Stimulated activated CD4-positive, alpha-beta T cell treated with anti-CD3 and anti-CD28 coated beads, Interleukin-15, amount 100 ng/mL, for 1 hour (primary cell): ENCODE measurements at places on chromosomes 3 and 15.
A peak's percentile ranks its signal among the peaks of the same experiment; 100 is the strongest.

GRCh38 chr3:114711321-114711886, 417.6 kb downstream of the TIGIT start:
- no peak for DNase-seq

DNA sequence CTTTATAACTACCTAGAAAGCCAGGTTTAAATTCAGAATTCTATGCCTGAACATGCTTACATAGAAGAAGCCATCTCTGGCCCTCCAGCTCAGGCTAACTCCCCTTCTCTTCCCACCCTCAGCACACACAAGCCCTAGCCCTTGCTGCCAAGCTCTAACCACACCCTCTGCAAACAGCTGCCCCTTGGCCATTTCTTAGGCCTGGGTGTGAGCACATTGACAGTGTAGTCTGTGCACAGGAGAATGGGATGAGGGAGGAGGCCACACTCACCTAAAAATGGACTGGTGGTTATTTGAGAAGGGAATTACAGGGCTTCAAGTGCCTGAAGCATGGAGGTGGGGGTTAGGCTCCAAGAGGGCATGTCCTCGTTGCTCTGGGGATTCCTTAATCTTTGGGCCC, 42.3 kb upstream of the SLC25A36 start:
- DNase-seq: no peak

DNA sequence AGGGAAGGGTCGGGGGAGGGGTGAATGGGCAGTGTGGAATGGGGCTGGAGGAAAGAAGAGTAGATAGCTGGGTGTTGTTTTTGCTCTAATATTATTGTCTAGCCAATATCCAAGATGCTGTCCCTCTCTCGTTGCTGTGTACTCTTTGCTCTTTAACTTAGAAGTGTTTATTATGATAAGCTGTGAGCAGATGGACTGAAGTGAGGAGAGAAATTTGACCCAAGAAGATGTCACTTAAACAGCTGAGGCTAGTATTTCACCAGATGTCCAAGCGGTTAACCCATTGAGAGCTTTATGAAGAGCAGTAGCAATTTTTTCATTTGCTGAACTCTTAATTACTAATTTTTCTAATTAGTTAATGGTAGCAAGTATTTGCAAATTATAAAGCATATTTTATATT, 212.2 kb upstream of the TP63 start:
- no peak for DNase-seq

DNA sequence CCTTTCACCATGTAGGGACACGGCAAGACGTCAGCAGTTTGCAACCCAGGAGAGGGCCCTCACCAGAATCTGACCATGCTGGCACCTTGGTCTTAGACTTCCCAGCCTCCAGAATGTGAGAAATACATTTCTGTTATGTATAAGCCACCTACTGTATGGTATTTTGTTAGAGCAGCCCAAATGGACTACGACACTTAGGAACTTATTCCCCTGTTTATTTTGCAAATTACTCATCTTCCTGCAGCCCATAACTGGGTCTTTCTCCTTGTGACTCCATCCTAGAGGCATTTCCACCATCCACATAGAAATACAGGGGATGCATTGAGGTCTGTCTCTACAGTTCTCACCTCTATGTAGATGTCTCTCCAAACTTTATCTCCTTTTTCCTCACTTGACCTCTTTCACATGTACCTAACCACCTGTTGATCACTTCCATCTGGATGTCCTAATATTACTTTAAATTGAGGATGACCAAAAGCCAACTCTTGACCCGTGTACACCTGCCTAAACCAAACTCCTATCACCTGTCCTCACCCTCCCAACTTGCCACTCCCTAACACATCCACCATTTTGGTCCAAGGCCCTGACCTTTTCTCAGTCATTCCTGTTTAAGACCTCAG, 406.0 kb upstream of the WNT5A start:
- DNase-seq: no peak

- DNase-seq: no peak
These were observed 272.2 kb upstream of the RARB start for GRCh38 chr3:25155652-25156471.

- no peak for DNase-seq
These were observed 580.1 kb downstream of the ROBO2 start for GRCh38 chr3:77620009-77620408.

DNA sequence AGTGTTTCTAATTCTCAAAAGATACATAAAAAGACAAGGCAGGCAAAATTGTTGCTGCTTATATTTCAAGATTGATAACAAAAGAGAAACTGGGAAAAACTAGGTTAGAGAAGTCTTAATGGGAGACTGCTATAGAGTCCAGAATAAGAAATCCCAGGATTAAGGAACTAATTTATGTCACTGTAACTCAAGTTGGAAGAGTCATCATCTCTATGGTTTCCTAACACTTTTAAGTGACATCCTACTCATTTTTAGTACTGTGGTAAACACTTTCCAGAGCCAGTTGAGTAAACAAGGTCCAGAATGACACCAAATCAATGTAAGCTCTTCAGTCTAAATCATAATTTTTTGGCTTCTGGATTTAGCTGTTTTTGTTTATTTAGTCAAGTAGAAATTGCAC, 8.0 kb downstream of the CLDN16 start:
- no peak for DNase-seq

- no peak for DNase-seq
These were observed 26.8 kb downstream of the PARL start for GRCh38 chr3:183857863-183858262.

DNA sequence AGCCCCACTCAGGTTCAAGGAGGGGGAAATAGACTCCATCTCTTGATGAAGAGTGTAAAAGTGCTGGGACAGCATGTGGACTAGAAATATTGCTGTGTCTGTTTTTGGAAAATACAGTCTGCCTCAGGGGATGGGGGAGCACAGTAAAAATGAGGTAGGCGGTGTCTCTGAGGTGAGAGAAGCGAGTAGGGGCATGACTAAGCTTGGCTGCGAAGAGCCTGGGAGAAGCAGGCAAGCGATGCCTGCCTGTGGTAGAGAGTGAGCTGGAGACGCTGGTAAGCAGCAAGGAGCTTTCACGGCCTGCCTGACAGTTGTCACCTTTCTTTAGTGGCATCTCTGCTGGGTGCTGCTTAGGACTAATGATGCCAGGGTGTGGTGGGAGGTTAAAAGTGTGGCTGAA, 49.0 kb upstream of the DCLK3 start:
- no peak for DNase-seq

GRCh38 chr3:125437631-125438435, 62.7 kb upstream of the ZNF148 start:
- DNase-seq: peak; percentile 31

GRCh38 chr15:89898614-89899294, 5.0 kb upstream of the AP3S2 start:
- DNase-seq: no peak

DNA sequence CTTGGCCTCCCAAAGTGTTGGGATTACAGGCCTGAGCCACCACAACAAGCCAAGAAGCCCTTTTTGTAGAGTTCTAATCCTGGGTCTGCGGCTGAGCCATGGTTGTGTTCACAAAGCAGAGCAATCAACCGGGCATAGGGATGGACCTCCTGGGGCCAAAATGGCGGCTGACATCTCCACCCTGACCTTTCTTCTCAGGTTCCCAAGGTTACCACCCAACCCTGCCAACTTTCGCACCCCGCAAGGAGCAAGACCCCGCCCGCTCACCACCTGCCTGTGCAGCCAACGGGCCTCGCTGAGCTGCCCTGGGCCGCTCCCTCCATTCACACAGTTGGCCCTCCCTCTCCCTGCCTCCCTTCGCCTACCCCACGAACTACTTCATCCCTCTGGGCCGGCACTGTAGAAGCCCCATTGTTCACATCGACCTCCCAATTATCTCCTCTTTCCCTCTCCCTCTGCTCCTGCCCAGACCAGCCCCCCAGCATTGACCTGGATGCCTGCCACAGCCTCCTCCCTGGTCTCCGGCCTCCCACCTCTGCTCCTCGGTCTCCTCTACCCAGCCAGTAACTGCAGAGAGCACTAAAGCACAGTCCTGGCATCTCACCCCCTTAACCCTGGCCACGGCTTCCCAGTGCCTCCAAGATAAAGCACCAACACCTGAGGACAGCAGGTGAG, 62.0 kb upstream of the TFRC start:
- no peak for DNase-seq

DNA sequence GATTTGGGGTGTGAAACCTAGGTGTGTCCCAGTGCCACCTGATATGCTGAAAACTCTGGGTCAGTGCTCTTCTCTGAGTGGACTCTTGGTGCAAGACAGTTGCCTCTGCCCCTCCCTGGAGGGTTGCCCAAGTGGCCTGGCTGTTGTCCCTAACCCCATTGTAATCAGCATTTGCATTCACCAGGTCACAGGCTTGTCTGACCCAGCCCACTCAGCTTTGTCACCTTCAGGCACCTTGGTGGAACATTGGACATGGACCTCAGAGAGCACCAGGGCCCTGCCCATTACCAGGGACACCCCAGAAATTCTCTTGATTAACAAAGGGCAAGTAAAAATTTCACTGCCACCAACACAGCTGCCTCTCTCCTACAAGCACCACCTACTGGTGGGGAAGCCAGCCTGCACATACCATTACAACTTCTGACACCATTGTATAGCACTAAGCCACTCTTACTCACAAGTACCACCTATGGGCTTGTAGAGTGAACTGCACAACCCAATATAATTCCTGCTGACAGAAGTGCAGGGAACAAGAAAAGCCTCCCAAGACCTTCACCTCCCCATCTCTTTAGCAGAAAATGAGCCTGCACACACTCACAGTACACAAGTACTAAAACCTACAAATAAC, 324.6 kb downstream of the EPHA6 start:
- no peak for DNase-seq

GRCh38 chr3:86245360-86245759, 745.6 kb downstream of the VGLL3 start:
- DNase-seq: no peak

DNA sequence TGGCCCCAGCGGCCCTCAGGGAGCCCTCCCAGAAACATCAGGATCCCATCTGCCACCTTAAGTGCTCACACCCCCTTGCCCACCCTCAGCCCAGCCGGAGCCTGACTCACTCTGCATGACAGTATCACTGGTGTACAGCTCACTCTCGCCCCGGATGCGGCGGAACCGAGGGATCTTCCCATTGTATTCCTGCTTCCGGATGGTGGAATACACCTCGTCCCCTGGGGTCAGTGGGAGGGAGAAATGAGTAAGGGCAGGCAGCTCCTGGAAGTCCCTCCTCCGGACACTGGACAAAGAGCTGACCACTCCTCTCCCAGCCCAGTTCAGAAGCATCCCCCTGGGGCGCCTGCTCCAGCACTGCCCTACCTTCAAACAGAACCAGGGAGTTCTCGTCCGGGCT, 16.5 kb downstream of the SEMA7A start:
- no peak for DNase-seq

DNA sequence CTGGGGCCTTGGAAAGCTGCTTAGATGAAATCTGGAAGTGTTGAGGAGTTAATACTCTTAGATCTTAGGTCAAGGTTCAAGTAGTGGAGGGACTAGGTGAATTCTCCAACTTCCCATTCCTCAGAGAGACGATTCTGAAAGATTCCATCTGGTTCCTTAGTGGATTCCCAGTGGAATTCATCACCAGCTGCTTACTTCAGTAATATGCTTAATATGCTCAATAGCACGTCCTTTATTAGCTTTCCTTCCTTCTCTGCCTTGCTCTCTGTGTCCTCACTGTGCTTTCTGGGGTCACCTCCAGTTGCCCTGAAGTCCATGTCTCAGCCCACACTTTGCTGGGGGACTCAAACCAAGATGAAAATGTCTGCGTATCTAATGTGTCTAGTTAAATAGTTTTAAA, 31.0 kb downstream of the CEP63 start:
- DNase-seq: no peak

DNA sequence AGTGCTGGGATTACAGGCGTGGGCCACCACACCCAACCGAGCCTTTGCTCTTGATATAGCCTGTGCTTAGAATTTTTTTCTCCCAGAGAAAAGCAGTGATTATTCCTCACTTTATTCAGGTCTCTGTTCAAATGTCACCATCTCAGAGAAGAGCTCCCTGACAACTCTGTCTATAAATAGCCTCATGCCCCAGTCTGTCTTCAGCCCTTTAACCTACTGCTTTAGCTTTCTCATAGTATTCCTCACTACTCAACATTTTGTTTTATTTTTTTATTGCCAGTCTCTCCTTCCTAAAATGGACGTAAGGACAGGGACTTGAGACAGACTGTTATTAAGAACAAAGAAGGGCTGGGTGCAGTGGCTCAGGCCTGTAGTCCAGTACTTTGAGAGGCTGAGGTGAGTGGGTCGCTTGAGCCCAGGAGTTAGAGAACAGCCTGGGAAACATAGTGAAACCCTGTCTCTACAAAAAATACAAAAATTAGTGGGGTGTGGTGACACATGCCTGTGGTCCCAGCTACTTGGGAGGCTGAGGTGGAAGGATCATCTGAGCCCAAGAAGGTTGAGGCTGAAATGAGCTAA, 78.7 kb upstream of the TTBK2 start:
- DNase-seq: no peak

- DNase-seq: no peak
These were observed 94.4 kb downstream of the SLCO3A1 start for GRCh38 chr15:91947683-91948608.

DNA sequence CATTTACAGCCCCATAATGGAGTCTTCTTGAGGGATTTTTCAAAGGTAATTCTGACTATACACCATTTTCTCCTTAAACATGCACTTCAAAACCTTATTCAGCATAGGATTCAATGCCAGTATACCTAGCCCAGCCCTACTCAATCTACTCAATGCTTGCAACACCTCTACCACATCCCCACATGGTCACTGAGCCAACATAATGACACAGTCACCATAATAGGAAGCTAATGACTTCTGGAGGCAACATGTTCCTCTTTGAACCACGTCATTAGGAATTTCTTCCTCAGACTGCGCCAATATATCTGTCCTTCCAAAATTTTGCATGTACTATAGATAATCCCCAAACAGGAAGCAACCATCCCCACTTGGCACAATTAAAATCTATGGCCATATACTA, 153.9 kb upstream of the SETMAR start:
- no peak for DNase-seq

- no peak for DNase-seq
These were observed 194.7 kb downstream of the SV2B start for GRCh38 chr15:91294795-91295194.

GRCh38 chr15:100761290-100761935, 118.2 kb upstream of the ALDH1A3 start:
- no peak for DNase-seq

- DNase-seq: no peak
These were observed 147.7 kb downstream of the VGLL4 start for GRCh38 chr3:11495948-11496557.

DNA sequence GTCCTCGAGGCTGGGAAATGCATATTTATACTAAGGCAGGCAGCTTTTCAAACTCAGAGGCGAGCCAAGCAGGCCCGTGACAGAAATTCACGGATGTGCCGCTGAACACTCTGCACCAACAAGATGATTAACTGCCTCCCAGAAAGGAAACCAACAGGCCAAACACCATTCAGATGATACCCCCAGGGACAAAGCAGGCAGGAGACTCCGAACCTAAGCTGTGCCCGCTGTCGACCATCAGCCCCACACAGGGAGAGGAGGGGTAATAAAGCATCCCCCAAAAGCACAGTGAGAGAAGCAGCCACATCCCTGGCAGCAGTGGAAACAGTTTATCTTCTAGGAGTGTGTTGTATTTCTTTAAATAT, 31.8 kb downstream of the ADAMTS17 start:
- DNase-seq: no peak

GRCh38 chr3:105527535-105527934, 160.8 kb downstream of the ALCAM start:
- DNase-seq: no peak

- no peak for DNase-seq
These were observed 216.5 kb downstream of the SNRPN start for GRCh38 chr15:25171111-25171811.

- DNase-seq: no peak
These were observed 197.0 kb upstream of the CBLB start for GRCh38 chr3:106065831-106066230.

GRCh38 chr15:82730022-82730530, 20.4 kb upstream of the AP3B2 start:
- no peak for DNase-seq
